Stimulated activated CD8-positive, alpha-beta memory T cell treated with anti-CD3 and anti-CD28 coated beads, Interleukin-12 subunit alpha, Interleukin-12 subunit beta, amount 100 ng/mL, for 1 hour (primary cell): ENCODE measurements at places on chromosomes 11 and 22.
A peak's percentile ranks its signal among the peaks of the same experiment; 100 is the strongest.

DNA sequence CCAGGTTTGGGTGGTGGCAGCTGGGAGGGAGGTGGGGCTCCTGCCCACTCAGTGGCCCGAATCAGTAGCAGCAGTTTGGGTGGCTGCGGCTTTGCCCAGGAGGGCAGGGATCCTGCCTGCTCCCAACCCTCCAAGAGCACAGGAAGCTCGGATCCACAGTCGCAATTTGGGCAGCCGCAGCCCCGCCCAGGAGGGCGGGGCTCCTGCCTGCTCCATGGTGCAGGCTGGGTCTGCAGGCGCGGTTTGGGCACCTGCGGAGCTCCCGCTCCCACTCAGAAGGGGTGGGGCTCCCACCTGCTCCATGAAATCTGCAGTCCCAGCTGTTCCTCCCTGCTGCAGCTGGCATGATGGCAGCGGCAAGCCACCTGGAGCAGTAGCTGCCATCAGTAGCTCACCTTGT, 38.1 kb upstream of the CALCB start:
- no peak for DNase-seq

- DNase-seq: no peak
Measured at GRCh38 chr11:122271745-122272144, 155.7 kb upstream of the BLID start.

DNA sequence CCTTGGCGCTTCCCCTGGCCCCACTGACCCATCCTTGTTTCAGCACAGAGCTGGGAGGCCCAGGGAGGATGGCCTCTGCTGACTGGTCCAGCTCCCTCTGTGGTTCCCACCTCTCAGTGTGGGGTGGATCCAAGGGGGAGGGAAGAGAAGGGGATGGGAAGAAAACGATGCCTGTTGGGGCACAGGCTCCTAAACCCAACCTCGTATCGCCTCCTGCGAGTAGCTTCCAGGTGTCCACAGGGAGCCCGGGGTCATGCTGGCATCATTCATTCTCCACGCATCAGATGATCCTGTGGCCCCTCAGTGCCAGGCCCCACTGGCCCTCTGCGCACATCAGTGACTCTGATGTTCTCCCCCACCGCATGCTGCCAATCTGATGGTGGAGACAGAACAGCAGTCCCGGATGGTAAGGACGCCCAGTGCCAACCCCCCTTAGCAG, 5.1 kb downstream of the MYEOV start:
- DNase-seq: no peak

DNA sequence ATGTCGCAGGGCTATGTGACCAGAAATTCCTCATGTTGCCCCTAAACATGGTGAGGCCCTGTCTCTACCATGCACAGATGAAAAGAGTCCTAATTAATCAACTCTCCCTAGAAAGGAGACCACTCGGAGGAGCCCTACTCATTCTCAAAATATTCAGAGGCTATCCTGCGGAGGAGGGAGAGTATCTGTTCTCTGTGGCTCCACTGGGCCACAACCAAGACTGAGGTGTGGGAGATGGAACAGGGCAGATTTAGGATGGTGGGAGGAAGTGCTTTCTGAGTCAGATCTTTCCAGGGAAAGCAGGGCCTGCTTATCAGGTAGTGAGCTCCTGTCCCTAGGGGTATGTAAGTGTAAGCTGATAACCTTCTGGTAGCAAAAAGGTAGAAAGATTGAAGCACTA, 37.0 kb upstream of the PRDM11 start:
- no peak for DNase-seq

- DNase-seq: no peak
Measured at GRCh38 chr11:29507376-29507775, 509.5 kb downstream of the KCNA4 start.

- no peak for DNase-seq
Measured at GRCh38 chr11:115423728-115424459, 80.3 kb downstream of the CADM1 start.

DNA sequence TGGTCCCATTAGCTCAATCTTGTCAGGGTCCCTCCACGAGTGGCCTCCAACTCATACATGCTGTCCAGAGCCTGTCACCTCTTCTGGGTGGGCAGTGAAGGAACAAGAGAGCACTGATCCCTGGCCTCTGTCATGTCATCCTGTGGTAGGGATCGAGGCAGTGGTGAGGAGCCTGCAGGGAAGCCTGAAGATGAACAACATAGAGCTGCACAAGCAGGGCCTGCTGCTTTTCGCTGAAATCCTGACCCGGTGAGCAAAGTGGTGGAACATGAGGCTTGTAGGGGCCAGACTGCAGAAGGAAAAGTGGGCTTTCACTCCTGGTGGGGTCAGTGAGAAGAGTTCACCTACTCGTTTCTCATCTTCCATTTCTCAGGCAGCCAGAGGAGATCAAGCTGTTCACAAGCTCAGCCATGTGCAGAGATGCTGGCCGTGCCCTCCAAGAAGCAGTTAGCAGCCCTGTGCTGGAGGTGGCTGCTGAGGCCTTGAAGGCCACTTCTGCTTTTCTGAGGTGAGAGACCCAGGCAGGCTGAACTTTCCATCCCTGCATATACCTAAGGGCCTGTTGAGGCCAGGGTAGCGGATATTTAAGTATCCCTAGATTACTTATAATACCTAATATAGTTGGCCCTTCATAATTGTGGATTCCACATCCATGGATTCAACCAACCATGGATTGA, 32.9 kb downstream of the MEI1 start:
- DNase-seq: no peak

DNA sequence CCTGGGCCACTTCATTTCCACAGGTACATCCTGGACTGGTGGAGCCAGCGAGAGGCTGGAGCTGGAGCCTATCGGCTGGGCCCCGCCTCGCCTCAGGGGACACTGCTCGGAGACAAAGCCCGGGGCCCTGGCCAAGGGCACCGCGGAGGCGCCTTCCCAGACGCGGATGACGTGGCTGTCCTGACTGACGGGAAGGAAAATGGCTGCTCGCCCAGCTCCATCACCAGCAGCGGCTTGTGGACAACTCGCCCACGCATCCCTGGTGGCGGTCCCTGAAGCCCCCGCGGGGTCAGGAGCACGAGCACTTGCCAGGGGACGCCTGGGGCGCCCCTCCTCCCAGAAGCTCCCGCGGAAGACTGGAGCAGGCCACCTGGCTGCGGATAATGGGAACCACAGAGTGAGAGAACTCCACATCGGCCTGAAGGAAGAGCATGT, 49.6 kb downstream of the CECR2 start:
- no peak for DNase-seq

DNA sequence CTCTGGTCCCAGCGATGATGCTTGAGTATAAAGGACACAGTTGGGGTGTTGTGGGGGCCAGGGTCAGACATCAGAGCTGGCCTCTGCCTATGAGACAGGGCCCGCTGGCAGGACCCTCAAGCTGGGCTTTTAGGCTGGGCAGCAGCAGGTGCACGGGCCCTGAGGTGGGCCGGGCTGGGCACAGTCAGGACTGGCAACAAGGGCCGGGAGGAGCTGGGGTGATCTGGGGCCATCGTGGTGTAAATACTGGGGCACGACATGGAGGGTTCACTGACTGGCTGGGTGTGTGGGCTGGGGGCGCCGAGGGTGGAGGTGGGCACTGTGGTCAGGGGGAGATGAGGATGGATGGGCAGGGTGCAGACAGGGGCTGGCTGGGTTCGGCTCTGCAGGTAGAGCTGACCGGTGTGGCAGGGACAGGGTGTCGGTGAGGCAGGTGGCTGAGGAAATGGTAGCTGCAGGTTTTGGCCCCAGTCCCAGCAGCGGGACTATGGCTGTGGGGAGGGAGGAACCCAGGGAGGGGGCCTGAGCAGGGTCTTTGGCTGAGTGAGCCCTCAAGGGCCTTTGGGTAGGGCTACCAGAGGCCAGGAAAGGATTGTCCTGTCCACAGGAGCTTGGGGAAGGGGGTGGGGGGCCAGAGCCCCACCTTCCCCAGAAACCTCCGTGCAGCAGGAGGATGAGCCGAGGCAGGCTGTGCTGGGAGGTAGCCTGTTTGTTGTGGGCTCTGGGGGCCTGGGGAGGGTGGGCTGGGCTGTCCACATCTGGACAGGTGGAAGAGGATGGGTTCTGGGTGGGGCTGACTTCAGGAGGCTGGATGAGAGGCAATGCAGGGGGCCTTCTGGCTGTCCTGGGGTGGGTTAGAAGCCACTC, 81.4 kb downstream of the KCNQ1 start:
- no peak for DNase-seq

DNA sequence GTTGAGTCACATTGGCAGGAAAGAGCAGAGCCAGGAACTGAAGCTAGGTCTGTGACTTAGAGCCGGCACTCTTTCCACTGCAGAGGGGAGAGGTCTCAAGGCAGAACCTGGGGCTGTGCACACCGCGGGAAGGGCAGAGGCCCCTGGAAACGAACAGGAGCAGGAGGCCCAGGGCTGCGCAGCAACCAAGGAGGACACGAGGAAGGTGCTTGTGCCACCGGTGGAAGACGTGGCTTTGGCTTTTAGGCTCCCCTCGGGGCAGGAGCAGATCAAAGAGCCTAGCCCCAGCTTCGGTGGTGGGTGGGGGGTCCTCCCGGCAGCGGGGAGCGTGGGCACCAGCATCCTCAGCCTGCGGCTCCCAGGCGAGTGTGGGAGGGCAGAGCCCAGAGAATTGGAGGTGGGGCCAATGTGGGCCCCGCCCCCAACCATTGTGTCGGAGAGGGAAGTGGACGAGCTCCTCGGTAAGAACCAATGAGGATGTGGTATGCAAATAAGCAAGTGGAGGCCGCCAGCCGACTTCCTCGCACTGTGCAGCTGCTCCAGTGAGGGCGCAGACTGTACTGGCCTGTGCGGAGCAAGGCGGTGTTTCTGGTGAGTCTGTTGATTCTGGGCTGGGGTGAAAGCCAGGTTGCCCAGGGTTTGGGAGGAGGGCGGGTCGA, at the start of gene CCDC116:
TSS of gene CCDC116 (plus strand) at position 524 of the 659 bp plus-strand sequence. CDS start 422 bp downstream, outside the sequence.
- DNase-seq: no peak

- no peak for DNase-seq
Measured at GRCh38 chr11:115338476-115338875, 165.7 kb downstream of the CADM1 start.

GRCh38 chr22:21573750-21574494, 6.4 kb downstream of the UBE2L3 start:
- no peak for DNase-seq

DNA sequence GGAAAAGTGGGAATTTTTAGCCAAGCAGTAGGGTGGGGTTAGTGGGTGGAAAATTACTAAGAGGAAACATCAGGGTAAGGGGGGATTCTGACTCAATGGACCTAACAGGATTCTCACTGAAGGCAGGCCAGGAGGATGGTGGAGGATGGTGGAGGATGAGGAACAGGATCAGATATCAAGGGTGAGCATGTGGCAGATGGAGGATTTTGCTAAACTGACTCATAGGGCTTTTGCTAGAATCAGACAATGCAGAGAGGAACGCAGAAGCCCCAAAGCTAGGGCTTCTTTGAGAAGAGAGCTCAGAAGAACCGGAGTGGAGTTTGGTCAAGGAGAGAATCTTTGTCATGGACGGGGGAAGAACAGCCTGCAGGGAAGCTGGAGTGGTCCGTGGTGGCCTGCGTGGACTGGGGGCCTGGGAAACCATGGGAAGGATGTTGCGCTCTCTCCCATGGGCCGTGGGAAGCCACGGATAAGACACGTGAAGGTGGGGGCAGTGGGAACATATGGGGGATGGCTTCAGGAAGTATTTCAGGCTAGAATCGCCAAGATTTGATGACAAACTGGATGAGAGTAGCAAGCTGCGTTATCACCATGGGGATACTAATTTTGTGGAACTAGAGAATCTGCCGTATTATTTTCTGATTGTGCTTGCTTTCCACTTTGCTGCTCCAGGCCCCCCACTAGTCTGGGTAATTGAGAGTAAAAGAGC, 165.2 kb downstream of the LDLRAD3 start:
- no peak for DNase-seq

DNA sequence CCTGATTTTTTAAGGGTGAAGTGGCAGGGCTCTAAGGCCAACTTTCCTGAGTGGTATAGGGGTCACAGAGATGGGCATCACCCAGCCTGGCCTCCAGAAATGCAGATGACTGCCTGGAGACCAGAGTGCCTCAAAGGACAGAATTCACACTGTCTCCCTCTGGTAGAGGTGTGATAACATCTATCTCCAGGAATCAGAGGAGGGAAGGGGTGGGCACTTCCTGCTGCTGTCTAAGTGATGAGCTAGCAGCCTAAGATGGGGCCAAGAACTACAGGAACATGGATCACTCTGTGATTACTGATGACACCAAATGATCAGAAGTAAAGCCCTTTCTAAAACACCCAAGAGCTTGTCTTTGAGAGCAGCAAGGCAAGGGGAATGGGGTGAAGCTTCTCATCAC, 61.9 kb downstream of the C11orf58 start:
- DNase-seq: no peak

DNA sequence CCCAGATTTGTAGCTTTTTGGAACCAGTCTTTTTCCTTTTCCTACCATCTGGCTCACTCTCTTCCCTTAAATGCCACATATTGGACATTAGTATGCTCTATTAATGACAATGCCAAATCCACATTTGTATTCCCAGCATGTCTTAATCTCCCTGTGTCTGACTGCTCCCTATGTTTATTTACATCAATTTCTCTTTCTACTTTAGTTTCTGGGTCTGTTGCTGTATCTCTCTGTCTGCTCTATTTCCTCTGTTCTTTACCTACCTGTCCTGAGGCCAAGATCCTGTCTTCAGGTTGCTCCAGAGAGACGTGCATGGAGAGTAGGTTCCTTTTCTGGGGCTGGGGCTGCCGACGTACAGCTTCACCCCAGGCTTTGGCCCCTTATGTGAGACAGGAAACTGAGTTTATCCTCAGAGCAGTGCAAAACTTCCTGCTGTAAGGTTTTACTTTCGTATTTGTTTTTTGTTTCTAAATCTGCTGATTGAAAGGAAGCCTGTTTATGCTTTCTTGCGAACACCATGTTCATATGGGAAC, 25.6 kb downstream of the OR2AG2 start:
- DNase-seq: no peak

- DNase-seq: peak; percentile 49
Measured at GRCh38 chr22:29245626-29246385, 22.0 kb downstream of the RHBDD3 start.

DNA sequence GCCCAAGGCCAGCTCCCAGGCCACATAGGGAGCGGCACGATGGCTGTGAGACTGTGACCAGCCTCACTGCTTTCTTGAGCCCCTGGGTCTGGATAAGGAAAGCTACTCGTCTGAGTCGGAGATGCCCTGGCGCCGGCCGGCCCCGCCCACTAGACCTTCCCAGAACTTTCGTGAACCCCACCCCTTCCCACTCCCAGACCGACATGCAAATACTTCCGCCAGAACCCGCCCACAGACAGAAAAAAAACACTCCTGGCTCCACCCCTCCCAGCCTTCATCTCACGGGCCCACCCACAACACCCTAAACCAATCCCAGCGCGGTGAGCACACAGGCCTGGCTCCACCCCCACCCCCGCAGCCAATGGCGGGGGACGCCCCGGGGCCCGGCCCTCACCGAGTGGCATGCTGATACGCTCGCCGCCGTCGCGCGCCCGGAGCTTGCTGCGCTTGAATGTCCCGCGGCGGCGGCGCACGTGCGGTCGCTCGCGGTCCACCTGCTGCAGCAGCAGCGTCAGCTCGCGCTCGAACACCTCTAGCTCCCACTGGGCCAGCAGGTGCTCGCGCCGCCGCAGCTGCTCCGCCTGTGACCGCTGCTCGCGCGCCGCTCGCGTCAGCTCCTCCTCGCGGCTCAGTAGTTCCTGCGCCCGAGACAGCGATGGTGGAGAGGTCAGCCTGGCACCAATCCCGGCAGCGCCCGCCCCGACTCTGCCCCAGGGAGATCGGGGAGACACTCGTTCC, 7.0 kb downstream of the MAP3K11 start:
- no peak for DNase-seq
